ENCODE measurements at places on chromosomes 11 and 22.

- DNase-seq: no peak
Observed at GRCh38 chr22:28670161-28670560, 9.5 kb downstream of the TTC28 start.

- no peak for DNase-seq
Observed at GRCh38 chr22:30803679-30804078, 109.0 kb downstream of the OSBP2 start.

GRCh38 chr22:29334696-29335344 lies 19.3 kb upstream of the RASL10A start:
- DNase-seq: no peak

DNA sequence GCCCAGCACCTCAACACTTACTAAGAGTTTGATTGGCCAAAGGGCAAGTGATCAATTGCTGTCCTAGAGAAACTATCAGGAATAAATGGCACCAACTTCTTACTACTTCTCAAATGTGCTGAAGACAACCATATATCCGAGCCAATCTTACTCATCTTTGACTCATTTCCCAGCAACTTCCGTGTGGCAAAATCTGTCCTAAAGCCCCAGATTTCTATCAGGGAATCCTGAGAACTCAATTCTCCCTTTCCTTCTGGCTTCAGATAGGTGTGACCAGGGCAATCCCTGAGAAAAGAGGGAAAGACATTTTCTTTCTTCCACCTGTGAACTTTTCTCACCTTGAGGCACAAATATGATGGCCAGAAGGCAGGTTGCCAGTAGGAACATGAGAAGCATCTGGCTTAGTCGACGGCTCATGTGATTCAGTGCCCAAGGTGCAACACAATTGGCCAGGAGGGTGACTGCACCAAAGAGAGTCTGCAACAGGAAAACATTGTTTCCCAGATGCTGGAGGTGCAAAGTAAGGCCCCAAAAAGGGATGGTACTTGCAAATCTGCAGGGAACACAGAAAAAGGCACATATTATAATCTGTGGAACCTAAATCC lies 21.8 kb upstream of the SLC22A24 start:
- no peak for DNase-seq

- DNase-seq: no peak
Observed at GRCh38 chr11:30760345-30760744, 174.2 kb upstream of the MPPED2 start.

All from NCI-H187 treated with DMSO at 0.1 percent for 48 hours (cell line).